ENCODE measurements at places on chromosomes 12 and 14. TPM values are rescaled to one million over a fixed set of nuclear protein-coding genes. Genes with fewer than 3 reads are reported as not detected.

- DNase-seq, result no peak
Observed at GRCh38 chr12:112759786-112760185, 31.8 kb upstream of the RPH3A start.

DNA sequence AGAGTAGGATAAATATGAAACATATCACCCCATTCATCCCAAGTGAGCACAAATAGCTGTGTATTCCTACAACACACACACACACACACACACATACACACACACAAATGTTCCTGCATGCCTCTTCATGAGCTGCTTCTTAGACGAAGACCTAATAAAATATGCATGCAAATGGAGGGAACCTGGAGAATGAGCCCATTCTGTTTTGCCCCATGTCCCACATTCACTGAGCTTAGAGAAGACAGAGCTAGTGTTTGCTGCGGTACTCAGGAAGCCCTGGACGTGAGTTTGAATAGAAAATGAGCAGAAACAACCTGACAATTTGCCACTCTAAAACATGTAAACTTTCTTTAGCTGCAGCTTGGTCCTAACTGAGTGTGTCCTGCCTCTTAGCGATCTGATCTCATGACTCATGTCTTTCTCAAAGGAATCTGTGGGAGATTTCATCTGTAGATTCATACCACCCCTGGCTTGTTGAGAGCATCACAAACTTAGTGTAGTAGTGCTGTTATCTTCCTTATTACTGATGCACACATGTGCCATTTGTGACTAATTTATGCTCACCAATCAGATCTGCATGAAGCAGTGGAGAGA, 86.8 kb downstream of the ITPR2 start:
- no peak for DNase-seq

- no peak for DNase-seq
Observed at GRCh38 chr12:10115311-10115710, 14.7 kb downstream of the CLEC7A start.

- no peak for DNase-seq
Observed at GRCh38 chr12:61821381-61821780, 438.8 kb upstream of the USP15 start.

GRCh38 chr14:38074754-38075153, 132.9 kb upstream of the SSTR1 start:
- no peak for DNase-seq

- DNase-seq, result no peak
Observed at GRCh38 chr14:93912782-93913181, 14.4 kb upstream of the FAM181A start.

DNA sequence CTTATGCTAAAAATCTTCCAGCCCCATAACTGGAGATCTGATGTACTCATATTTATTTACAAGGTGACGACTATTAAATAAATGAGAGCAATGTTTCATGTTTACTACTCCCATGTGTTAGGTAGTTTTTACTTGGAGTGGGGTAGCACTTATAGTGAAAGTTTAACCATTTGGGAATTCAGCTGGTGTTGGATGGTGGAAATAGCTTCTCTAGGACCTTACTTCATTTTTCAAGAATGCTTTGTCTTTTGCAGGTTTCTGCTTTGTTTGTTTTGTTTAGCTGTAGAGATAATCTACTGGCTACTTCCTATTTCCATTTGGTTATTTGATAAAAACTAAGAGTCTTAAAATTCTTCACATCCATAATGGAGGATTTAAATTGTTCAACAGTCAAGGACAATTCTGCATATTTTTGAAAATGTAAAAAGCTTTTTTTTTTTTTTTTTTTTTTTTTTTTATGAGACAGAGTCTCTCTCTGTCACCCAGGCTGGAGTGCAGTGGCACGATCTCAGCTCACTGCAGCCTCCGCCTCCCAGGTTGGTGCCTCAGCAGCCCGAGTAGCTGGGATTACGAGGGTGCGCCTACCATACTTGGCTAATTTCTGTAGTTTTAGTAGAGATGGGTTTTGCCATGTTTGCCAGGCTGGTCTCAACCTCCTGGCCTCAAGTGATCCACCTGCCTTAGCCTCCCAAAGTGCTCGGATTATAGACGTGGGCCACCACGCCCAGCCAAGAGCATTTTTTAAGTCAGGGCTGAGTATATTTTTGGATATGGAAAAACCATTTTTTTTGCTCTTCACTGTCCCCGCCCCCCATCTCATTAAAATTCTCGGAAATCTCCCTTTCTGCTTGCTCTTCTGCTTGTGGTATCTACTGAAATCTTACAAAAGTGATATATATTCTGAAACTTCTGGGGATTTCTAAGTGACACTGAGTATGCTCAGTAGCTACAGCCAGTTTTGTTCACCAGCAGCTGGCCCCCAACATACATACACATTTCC, 1.4 kb upstream of the ABCD2 start:
- DNase-seq, result peak; percentile 70

- DNase-seq, result no peak
Observed at GRCh38 chr12:119914666-119915065, 37.5 kb upstream of the CIT start.

DNA sequence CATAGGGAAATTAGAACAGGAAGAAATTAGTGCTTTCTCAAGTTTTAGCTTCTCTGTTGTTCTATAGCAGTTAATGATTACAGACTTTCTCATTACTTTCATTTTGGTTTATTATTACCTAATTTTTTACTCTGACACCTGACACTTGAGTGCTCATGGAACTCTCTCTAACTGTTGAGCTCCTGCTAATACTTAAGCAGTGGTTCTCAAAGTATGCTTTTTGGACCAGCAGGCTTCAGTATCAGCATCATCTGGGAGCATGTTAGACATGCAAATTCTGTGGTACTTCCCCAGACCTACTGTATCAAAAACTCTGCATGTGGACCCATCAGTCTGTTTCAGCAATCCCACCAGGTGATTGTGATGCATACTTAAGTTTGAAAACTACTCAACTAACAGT, 235.3 kb downstream of the CCDC91 start:
- DNase-seq, result no peak

GRCh38 chr14:48690349-48690748, 895.8 kb downstream of the RPS29 start:
- no peak for DNase-seq

GRCh38 chr12:89370421-89370831, 18.1 kb upstream of the DUSP6 start:
- DNase-seq, result no peak

DNA sequence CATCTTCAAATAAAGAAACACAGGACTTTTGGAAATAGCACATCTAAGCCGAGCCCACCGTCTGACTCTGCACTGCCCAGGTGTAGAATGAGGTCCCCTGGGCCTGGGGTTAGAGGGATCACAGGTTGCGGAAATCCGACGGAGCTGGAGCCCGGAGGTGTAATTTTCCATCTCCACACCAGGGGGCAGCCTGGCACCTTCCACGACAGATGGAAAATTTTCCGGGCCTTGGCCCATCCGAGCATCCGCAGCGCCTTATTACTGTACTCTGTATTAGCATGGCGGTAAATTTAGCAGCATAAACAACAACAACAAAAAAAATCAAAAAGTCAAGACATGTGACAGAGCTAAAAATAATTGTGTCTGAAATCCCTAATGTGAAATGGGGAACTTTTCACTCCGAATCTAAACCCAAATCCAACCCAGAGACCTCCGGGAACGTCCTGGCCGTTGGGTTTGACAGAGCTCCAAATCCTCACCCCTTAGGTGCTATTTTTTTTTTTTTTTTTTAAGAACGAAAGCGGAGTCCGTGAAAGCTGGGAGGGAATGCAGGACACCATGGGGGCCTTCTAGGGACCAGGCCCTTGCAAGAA, 93.9 kb downstream of the KSR2 start:
- peak; percentile 67 for DNase-seq

GRCh38 chr14:53093206-53093605, 59.9 kb downstream of the DDHD1 start:
- no peak for DNase-seq

DNA sequence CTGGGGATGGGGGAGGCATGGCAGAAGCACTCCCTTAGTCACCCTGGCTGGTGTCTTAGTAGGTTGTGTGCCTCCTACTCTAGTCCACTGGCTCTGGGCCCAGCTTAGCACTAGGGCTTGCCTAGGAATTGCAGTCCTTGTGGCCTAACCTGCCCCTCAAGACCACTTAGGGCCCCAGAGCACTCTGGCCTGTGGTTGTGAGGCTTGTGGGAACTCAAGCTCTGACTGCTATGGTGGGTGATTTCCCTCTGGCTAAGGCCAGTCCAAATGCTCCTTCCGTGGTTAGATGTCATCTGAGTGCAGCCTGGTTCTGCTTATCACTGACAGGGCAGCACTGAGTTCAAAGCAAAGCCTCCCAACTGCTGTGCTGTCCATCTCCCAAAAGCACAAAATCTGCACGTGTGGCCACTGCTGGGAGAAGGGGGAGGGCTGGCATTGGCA, 20.2 kb downstream of the FGD4 start:
- DNase-seq, result no peak

- DNase-seq, result no peak
Observed at GRCh38 chr14:95398630-95399547, 79.2 kb upstream of the CLMN start.

DNA sequence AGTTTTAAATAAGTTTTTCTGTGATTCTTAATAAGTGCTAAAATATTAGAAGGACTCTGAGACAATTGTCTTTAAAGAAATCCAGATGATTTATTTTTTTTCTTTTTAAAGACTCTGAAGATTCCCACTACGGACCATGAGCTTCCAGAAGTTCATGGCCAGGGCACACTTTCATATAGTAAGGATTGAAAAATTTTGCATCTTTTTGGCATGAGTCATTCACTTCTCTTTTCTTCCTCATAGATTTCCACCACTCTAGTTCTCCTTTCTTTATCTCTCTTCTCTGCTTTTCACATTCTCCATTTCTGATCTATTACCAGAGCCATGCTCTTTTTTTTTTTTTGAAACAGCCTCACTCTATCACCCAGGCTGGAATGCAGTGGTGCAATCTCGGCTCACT, 385.8 kb downstream of the FLRT2 start:
- DNase-seq, result no peak

GRCh38 chr14:35909665-35910064, 83.5 kb downstream of the BRMS1L start:
- no peak for DNase-seq

- DNase-seq, result no peak
Observed at GRCh38 chr14:104283197-104284106, 145.1 kb downstream of the KIF26A start.

DNA sequence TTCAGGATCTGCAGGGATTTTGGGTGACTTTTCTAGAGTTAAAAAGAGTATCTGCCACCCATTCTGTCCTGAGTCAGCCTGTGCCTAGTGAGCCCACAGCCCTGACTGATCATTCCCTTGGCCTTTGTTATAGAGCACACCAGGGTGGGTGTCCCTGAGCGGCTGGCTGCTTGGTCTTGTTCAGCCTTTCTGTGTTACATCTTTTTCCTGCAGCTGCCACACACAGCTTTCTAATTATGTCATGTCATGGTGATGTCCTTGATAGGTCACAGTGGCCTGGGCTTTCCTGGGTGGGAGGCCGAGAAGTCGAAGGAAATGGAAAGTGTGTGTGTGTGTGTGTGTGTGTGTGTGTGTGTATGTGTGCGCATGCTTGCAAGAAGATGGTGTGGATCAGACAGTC, 293.2 kb upstream of the CRY1 start:
- DNase-seq, result no peak

- DNase-seq, result no peak
Observed at GRCh38 chr14:69260190-69260860, 367 bp downstream of the GALNT16 start.

DNA sequence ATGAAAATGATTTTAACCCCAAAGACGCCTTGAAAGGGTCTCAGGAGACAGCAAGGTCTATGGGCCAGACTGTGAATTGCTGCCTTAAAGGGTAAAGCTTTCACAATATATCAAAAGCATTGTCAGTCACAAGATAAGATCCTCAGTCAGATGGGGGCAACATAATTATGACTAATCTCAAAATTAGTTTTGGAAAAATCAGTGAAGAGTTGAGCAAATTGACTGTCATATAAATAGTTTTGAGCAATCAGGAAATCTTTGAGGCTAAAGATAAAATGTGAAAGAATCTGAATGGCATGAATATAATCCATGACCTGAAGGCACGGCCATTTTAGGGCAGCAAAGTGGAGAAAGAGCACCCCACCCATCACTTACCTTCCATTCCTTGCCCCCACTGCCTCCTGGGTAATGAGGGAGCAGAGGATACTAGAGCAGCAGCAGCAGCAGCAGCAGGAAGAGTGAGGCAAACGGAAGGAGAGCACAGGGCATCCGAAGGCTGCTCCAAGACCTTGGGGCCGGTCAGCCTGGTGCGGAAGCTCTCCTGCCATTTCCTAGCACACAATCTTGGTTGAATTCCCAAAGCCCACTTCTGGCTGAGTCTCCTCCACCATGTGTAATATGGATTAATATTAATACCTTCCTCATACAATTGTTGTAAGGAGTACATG, 7.0 kb downstream of the STON2 start:
- DNase-seq, result no peak

GRCh38 chr14:78070344-78070743, 99.8 kb upstream of the NRXN3 start:
- no peak for DNase-seq

DNA sequence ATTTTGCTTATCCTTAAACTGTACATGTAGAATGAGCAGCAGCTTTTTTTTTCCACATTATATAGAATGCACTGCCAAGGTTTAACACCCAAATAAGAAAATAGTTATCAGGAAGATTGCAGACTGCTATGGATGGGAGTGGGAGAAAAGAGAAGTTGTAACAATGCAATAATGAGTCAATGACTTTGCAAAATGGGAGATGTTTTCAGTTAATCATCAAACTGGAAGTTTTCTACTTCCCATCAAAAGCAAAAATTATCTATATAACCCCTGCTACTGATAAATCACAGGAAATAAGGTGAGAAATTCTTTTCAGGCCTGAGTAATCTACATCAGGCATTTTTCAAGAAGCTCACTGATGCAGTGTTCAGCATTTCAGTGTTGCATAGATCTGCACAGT, 309.1 kb downstream of the GXYLT1 start:
- no peak for DNase-seq

DNA sequence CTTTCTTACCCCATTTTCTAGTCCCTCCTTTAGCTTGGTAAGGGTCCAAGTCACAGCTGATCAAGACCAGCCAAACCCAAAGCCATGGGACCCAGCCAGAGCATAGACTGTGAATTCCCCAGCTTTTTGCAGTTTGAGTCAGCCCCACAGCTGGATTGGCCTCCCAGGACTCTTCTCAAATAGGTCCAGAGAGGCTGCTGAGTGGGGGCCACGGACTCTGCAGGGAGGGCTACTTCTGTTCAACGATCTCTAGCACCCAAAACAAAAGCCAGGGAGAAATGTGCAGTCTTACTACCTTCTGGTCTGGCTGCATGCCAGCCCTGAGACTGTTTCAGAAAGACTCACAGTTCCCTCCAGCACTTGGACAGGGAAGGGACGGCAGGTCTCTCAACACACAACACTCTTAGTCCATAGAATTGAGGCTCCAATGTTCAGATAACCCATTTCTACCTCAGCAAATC, 1.6 kb downstream of the VDR start:
- DNase-seq, result no peak

Gene SNW1
- 120 TPM for total RNA-seq

Gene HNRNPA1
- 1,361 TPM for total RNA-seq

Gene GTF2A1
- 36.0 TPM for total RNA-seq

Gene PRICKLE1
- total RNA-seq, result 0.10 TPM

Gene RTL1
- total RNA-seq, result not detected

Gene DBX2
- total RNA-seq, result not detected

Gene PRKD1
- total RNA-seq, result not detected

Gene RIPK3
- 38.0 TPM for total RNA-seq

Gene LMO3
- total RNA-seq, result not detected

Gene CRIP1
- total RNA-seq, result 875 TPM

Gene ZDHHC22
- total RNA-seq, result not detected

Gene LRRK2
- total RNA-seq, result 0.05 TPM

Gene KLHL33
- not detected for total RNA-seq

Gene DNAJC22
- not detected for total RNA-seq

Gene DAD1
- 160 TPM for total RNA-seq

Gene TEX22
- 2.6 TPM for total RNA-seq

Gene B4GALNT1
- 1.8 TPM for total RNA-seq

Gene DIO2
- total RNA-seq, result not detected

Measured in activated CD4-positive, alpha-beta memory T cell treated with anti-CD3 and anti-CD28 coated beads, Interleukin-2, amount 10 ng/mL, durations not matched to agents 7 days and 5 days (primary cell).